ENCODE measurements at places on chromosomes 13 and 19.
A peak's percentile ranks its signal among the peaks of the same experiment; 100 is the strongest.

DNA sequence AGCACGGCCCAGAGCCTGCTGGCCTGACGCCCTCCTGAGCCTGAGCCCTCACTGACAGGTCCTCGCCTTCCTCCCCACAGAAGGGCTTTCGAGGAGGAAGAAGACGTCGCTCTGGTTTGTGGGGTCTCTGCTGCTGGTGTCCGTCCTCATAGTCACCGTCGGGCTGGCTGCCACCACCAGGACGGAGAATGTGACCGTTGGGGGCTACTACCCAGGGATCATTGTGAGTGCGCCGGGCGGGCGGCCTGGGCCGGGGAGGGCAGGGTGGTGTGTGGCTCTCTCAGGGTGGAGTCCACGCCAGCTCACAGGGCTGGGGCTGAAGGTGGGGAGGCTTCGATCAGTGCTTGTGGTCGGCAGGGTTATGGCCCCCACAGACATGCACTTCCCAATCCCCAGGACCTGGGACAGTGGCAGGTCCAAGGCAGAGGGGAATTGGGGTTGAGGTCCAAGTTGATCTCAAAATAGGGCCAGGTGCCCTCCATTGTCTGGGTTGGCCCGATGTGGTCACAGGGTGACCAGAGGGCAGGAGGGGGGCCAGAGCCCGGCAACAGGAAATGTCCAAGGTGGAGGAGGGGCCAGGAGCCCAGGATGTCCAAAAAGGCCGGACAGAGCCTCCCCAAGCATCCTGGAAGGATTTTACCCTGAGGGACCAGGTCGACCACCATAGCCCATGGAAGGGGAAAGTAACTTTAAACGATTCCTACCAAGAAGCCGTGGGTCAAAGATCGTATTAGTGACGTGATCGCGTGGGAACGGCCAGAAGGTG is 7.2 kb downstream of the TMEM255B start:
- DNase-seq: no peak

GRCh38 chr13:97567510-97568243 is 133.7 kb downstream of the RAP2A start:
- no peak for DNase-seq

- DNase-seq: no peak
Measured at GRCh38 chr19:31304831-31305312, 44.4 kb downstream of the TSHZ3 start.

DNA sequence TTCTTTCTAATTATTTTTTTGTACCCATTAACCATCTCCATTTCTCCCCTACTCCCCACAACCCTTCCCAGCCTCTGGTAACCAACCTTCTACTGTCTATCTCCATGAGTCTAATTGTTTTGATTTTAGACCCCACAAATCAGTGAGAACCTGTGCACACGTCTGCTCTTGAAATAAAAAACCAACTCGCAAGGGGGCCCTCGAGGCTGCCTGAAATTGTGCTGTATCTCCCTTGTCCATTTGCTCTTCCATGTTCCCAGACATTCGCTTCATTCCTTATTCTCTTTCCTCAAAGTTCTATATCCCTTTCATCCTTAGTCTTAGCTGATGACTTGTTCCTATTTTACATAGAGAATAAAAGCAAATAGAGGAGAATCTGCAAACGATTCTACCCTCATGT is 95.0 kb downstream of the GPC5 start:
- no peak for DNase-seq

GRCh38 chr13:49935171-49936074 is 717 bp downstream of the SPRYD7 start:
- DNase-seq: peak; percentile 20

- no peak for DNase-seq
Measured at GRCh38 chr13:45040622-45041021, 51.3 kb downstream of the GPALPP1 start.

- no peak for DNase-seq
Measured at GRCh38 chr13:74166261-74167004, 32.2 kb upstream of the KLF12 start.

DNA sequence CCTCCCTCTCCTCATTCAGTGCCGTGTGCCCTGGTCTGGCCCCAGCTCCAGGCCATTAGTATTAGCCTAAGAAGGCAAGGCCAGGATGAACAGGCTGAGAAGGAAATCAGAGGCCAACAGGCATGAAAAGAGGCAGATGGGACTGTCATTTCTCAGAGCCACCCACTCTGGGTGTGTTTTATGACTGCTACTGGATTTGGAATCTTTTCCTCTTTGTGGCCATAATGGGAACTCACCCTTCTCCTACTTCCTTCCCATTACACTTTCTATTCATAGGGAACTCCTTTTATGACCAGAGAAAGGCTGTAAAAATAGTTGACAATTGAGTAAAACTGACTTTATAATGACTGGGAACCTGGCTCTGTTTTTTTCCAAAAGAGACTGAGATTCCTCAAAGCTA is 17.7 kb downstream of the CEACAM8 start:
- DNase-seq: no peak

DNA sequence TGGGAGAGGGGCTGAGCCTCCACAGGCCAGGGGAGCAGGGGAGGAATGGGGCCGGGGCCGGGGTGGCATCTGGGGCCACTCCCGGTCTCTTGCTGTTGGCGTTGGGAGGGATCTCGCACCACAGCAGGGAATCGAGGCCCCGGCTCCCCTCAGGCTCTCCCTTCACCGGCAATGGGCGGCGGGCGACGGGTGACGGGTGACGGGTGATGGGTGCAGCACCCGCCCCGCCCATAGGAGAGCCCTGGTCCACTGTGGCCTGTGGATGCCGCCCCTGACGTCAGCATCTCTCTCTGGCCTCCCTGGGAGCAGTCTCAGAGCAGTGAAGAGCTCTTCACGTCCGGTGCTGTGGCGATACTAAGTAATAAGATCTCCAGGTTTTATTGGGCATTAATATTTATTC is 133.6 kb downstream of the KDM4B start:
- no peak for DNase-seq

DNA sequence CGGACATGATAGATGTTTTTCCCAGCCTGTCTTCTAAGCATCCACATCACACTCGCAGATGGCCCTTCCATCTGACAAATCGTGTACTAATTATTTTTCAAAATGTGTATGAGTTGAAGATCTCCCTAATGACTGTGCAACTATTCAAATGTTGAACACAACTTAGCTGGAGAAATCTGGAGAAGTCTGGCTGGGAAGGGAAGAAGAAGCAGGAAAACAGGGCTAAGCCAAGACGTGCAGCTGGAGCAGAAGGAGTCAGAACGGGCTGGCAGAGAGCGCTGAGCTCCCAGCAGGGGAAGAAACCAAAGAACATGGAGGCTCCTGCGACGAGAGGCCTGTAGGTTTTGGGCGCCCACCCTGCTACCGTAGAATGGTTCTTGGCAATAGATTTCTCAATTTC is 13.2 kb upstream of the LATS2 start:
- DNase-seq: no peak

Data from fibroblast of the conjunctiva (primary cell).